ENCODE measurements at places on chromosomes 6 and 20.

DNA sequence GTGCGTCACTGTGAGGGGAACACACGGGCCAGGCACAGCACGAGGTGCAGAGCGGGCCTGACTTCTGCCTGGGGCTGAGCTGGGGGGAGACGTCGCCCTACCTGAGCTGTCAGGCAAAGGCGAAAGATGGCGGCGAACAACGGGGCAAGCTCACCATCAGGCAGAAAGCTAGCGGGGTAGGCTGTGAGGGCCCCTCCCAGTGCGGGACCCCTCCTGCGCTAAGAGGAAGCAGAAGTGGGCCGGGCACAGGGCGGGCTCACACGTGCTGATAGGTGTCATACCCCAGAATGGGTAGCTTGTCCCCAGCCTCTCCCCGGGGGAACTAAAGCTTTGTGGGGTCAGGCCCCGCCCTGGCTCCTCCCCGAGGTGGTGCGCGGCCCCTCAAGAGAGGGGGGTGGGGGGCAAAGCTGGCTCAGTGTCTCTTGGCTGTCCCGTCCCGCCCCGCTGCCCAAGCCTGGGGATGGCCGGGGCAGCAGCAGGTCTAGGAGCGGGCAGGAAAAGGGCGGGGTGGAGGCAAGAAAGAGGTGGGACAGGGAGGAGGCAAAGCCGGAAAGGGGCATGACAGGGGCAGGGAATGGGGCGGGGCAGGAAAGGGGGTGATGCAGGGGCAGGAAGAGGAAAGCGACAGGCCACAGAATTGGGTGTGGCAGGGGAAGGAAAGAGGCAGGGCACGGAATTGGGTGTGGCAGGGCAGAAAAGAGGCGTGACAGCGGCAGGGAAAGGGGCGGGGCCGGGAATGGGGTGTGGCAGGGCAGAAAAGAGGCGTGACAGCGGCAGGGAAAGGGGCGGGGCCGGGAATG, 14.7 kb downstream of the UCKL1 start:
- no peak for DNase-seq

- no peak for DNase-seq
Measured at GRCh38 chr20:54497931-54498718, 22.7 kb downstream of the DOK5 start.

DNA sequence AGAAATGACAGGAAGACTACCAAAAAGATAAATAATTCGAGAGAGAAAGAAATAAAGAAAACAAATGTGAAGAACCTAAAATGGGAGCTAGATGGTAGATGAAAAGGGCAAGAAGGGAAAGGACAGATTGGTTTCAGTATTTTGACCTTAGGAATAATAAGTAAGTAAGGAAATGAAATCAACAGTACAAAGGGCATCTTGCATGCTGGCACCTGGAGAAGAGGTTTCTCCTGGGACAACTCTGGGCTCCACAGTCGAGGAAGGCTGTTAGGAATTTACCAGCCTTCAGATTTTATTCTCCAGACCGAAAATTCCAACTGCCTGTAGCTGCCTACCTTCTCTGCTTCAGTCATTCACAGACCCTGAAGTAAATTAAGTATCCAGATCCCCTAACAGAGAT, 80.5 kb downstream of the SMLR1 start:
- no peak for DNase-seq

- DNase-seq, result no peak
Measured at GRCh38 chr6:126359936-126360537, 20.1 kb downstream of the CENPW start.

GRCh38 chr20:10524643-10525042, 89.5 kb downstream of the SLX4IP start:
- DNase-seq, result no peak

DNA sequence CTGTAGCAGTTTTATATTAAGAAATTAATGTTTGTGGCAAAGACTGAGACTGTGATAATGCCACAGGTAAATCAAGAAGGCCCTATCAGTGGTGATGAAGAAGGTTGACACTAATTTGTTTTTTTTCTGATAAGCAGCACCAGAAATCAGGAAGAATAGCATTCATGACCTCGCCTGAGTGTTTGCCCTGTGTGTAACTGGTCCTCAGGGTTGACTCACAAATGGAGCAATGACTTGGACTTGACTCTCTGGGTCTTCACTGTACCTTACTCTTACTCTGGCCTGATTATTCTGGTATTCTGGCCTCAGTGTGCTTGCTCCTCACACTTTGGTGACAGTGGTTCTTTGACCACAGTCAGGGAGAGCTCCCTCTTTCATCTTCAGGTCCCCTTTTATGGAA, 243.9 kb downstream of the HAO1 start:
- no peak for DNase-seq

DNA sequence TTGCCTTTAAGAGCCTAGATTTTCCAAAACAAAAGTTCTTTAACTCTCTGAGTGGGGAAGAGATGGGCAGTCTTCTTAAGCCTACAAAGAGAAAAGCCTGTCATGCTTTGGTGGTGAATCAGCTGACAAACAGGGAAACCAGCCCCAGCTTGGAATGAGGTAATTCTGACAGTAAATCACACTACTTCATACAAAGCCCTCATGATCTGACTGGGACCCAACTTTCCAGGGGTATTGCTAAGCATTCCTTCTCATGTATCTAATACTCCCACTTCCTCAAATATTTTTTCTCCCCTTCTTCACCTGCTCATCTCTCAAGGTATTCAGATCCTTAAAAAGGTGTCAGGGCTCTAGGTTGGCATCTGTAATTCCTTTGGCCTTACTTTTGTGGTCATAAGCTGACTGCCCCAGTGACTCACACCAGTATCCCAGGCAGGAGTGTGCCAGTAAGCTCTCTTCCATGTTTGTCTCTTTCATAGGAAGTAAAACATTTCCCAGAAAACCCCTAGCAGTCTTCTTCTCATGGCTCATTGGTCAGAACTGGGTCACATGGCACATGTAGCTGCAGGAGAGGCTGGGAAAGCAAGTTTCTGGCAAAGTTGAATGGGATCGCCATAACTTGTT, 15.0 kb upstream of the TBC1D22B start:
- no peak for DNase-seq

DNA sequence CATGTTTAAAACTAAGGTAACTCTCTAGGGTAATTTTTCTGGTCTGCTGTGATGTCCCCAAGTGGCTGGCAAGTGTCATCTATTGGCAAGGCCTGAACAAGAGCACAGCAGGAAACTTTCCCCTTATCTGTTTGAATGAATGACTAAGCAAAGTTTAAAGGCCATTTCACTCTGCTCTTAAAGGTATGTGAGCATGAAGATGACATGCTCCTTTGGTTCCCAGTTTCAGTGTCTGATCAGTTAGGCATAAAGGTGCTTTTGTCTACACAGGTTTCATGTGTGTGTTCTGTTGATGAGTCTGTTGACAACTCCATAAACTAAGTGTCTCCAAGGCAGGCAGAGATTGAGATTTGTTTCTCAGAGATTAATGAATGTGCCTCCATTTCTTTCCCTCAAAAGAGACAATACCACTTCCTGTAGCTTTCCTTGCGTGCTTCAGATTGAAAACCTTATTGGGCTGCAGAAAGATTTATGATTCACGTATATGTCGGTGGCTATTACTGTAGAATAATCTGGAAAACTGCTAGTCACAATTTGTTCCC, 83.9 kb downstream of the MAP3K7 start:
- DNase-seq, result no peak

DNA sequence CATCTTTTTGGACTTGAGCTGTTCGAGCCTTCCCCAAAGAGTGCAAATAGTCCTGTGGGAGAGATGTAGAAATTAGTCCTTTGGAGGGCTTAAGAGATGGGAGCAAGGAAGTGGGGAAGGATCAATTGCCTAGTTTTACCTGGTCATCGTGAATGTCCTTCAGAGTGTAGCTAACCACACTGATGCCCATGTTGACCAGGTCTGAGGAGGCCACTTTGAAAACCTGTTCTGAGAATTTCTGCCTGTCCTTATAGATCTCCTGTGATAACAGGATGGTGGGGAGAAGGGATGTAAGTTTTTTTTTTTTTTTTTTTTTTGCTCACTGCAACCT, 2.0 kb downstream of the FLOT1 start:
- no peak for DNase-seq

DNA sequence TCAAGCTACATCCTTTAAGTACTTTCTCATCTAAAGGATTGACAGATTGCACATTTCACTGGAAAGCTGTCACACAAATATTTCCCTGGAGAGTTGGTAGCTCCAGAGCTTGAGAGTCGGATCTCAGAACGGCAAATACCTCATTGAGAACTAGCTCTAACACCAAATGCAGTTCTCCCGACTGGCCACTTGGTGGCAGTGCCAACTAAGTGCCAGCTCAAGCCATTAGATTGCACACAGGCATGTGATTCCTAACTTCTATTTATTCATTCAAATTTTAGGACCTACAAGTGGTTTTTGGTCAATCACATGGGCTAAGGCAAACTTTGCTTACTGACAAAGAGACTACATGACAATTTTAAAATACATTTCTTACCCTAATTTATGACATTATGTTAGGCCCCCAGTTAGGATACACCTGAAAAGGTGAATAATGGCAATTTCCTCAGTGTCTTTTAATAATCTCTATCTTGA, 7.9 kb upstream of the MCHR2 start:
- DNase-seq, result no peak

DNA sequence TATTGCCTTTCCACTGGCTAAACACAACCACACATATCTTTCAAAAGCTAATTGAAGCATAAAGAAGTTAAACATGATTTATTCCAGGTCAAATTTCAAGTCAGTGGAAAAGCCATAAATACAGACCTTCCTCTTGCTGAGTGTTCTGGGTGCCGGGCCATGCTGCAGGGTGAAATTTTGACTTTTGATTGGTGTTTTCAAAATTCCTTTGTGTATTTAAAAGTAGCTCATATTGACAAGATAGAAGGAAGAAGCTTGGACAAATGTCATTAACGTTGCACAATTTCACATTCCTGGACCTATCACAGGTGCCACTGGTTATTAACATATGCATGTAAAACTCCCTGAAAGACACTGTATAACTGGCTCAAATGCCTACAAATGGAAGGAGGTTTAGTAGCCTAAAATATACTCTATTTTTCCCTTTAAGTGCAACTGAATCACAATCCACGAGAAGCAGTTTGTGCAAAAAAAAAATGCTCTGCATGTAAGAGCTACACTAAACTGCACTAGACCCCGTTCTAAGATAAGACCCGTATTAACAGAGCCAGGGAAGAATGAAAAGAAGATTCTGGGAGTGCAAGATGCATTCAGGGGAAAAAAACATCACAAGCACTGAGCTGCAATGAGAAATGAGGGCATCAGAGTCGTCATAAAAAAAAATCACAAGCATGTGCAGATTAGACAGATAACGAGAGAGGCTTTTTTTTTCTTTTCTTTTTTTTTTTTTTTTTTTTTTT, 30.4 kb downstream of the ATXN1 start:
- DNase-seq, result no peak

- DNase-seq, result no peak
Measured at GRCh38 chr6:116349216-116349615, 21.5 kb upstream of the DSE start.

DNA sequence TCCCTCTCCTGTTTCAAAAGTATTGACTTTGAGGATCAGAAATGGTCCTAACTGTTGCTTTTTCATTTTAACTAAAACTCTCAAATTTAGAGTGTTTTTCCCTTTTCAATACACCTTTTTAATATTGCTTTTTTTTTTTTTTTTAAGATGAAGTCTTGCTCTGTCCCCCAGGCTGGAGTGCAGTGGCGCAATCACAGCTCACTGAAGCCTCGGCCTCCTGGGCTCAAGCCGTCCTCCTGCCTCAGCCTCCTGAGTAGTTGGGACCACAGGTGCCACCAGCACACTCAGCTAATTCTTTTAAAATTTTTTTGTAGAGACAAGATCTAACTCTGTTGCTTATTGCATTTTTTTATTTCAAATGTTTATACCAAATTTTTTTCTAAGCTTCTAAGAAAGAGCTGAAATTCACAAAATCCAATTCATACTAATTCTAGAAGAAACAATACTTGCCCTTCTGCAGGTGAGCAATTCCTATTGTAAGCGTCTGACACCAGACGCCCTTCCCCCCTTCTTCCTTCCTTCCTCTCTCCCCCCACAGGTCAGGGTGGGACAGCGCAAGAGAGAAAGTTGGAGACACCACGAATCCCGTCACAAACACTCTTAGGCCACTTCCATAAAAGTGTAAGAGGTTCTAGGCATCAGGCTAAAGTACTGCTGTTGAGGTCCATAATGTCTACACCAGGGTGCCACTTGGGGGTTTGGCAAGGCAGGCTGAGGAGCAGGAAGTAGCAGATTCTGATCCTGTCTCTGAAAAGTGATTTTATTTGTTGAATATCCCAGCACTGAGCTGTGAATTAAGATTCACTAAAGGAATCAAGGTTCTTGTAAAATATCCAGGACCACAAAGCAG, 12.8 kb downstream of the DLL1 start:
- no peak for DNase-seq

GRCh38 chr6:22362361-22362760, 65.5 kb upstream of the PRL start:
- DNase-seq, result no peak

GRCh38 chr6:33856655-33857054, 52.9 kb upstream of the MLN start:
- no peak for DNase-seq

GRCh38 chr6:76026101-76026500, 46.4 kb downstream of the IMPG1 start:
- no peak for DNase-seq

DNA sequence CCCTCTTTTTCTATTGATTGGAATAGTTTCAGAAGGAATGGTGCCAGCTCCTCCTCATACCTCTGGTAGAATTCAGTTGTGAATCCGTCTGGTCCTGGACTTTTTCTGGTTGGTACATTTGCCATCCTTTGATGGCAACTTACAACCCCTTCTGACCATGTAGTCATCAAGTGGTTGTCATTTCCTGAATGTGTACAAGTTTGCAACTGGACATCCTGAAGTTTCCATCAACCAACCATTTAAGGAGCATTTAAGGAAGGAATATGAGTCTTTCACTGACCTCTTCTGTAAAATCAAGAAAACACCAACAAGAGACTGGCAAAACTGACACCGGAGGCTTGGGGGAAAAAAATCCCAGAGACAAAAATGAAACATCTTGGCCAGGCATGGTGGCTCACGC, 97.4 kb downstream of the RIN2 start:
- DNase-seq, result no peak

DNA sequence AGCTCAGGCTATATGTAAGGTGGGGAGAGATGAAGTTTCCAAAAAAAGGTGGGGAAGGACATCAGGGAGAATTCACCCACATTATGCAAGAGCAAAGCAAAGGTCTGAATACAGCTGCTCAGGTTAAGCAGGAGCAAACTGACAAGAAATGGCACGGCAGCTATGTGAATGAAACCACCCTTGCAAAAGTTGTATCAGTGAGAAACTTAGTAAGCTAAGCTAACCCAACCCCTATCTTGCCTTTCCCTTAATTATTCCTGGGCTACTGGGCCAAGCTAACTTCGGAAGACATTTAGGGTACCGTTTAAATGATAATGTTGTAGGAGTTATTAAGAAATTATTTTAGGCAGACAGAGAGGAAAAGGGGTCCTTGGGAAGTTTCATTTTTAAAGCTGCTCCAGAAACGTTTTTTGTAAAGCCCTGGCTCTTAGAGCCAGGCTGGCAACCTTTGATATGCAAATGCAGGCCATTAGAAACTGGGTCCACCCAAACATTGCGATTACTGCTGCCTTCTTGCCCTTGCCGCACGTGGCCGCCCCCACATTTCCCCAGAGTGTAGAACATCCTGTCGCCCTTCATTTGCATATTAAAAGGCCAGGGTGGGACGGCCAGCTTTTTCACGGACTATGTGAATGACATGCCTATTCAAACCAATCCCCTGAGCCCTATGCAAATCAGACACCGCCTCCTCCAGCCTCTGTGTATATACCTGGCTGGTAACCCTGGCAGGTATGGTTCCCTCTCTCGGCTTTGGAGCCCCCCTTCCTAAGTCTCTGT, 60.5 kb upstream of the SAMD5 start:
- no peak for DNase-seq

- peak; percentile 31 for DNase-seq
Measured at GRCh38 chr6:100575921-100576320, 111.2 kb upstream of the SIM1 start.

Measured in NCI-H2081 treated with DMSO at 0.1 percent for 48 hours (cell line).